SK-MEL-5 (cell line): ENCODE measurements at places on chromosomes 11 and 22. TPM values are rescaled to one million over a fixed set of nuclear protein-coding genes. Genes with fewer than 3 reads are reported as not detected.

GRCh38 chr11:108486331-108486730 lies 11.9 kb downstream of the POGLUT3 start:
- DNase-seq = no peak

DNA sequence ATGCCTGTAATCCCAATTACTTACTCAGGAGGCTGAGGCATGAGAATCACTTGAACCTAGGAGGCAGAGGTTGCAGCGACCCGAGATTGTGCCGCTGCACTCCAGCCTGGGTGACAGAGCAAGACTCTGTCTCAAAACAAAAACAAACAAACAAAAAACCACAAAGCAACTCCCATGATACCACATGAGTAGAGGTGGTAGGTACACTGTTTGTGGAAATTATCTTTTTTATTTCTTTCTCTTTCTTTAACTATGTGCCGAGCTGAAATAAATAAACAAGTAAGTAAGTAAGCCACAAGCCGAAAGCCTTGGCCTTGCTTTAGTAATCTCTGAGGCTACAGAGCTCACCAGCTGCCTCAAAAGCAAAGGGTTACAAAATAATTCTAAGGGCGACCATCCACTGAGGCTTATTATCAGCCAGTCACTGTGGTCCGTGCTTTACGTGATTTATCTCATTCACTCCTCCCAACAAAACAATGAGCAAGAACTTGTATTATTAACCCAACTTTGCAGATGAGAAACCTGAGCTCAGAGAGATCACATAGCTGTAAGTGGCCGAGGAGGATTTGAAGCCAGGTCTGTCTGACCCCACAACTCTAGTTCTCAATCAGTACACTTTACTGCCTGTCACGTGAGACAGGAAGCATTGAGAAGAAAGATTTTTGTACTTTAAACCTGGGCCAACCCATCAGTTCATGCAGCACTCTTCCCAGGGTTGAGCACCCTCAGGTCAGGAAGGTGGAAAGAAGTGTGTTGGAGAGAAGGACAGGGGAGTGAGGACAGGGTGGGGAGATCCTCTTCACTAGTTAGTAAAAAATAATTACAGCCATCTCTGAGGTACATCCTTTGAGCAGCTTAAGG lies 69.8 kb upstream of the MTMR2 start:
- DNase-seq = no peak

- DNase-seq = peak; percentile 72
Measured at GRCh38 chr11:100681064-100681502, 6.0 kb upstream of the ARHGAP42 start.

- DNase-seq = no peak
Measured at GRCh38 chr11:1285316-1285744, 24.1 kb downstream of the TOLLIP start.

- DNase-seq = no peak
Measured at GRCh38 chr22:37420686-37421467, 6.4 kb downstream of the ELFN2 start.

GRCh38 chr22:20400606-20401375 lies 6.8 kb downstream of the ZNF74 start:
- no peak for DNase-seq

- no peak for DNase-seq
Measured at GRCh38 chr22:45179276-45180049, 15.7 kb downstream of the NUP50 start.

- no peak for DNase-seq
Measured at GRCh38 chr11:12544986-12545775, 129.0 kb upstream of the TEAD1 start.

The RFPL2 gene
- 4.1 and 5.3 TPM in 2 replicates for total RNA-seq

The SOX10 gene
- 188 and 199 TPM in 2 replicates for total RNA-seq
